ENCODE measurements at places on chromosomes 5 and 9.

GRCh38 chr9:86600291-86600690 is 246.1 kb upstream of the TUT7 start:
- no peak for DNase-seq

GRCh38 chr5:10021248-10021647 is 228.4 kb downstream of the ATPSCKMT start:
- DNase-seq = no peak

GRCh38 chr9:84419031-84419602 is 78.6 kb upstream of the SLC28A3 start:
- no peak for DNase-seq

DNA sequence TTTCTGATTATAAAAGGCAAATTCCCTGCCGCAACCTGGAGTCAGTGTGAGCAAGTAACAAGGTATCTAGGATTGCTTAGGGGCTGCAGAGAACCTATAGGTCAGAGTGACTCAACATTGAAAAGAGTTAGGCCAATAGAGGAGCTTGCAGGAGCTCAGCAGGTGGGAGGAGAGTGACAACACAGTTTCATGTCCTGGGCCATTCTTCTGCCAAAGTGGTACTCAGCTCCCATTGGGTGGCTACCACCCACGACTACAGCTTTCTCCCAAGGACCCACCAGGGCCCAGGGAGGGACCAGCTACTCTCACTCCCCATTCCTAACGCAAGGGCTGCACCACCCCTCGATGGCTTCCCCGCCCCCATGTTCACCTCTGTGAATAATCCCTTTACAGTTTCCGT is 86.7 kb upstream of the SPATA31C2 start:
- no peak for DNase-seq

DNA sequence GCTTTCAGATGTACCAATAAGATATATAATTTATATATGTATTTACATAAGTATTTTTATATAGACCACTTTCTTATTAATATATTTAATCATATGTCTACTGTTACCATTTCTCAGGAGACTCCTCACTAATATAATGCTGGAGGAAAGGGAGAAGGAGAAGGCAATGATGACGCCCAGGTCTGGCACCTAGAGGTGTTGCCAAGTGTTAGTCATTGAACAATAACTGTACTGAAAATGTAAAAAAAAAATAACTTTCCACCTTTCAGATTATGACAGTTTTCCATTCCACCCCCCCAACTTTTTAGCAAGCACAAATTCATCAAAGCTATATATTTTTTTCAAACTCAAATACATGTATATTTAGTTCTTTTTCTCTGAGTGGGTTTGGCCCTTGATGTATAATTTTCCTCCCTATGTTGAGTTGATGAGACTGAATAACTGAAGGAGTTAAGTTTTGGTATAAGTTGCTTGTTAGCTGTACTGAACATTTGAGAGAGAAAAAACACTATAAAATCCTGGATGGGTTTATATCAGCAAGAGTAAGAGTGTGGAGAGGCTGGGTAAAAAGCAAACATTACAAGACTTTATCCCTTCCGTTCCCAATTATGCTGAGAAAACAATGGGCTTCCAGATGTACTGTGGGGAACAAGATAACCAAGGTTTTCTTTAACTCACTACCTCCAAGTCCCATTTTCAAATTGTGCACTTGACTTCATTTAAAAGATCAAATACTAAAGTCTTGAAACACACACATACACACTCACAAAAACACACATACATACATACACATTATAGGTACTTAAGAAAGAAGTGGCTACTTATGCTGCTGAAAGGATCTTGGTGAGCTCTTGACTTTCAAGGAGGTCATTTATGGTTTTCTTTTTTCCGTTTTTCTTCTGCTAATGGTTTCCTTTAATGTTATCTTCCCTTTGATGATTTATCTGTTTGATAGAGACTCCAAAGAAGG is 142.8 kb upstream of the IFNE start:
- DNase-seq = no peak

All from chondrocyte (in vitro differentiated cells).